ENCODE measurements at places on chromosomes 6 and 20. TPM values are rescaled to one million over a fixed set of nuclear protein-coding genes. Genes with fewer than 3 reads are reported as not detected.

DNA sequence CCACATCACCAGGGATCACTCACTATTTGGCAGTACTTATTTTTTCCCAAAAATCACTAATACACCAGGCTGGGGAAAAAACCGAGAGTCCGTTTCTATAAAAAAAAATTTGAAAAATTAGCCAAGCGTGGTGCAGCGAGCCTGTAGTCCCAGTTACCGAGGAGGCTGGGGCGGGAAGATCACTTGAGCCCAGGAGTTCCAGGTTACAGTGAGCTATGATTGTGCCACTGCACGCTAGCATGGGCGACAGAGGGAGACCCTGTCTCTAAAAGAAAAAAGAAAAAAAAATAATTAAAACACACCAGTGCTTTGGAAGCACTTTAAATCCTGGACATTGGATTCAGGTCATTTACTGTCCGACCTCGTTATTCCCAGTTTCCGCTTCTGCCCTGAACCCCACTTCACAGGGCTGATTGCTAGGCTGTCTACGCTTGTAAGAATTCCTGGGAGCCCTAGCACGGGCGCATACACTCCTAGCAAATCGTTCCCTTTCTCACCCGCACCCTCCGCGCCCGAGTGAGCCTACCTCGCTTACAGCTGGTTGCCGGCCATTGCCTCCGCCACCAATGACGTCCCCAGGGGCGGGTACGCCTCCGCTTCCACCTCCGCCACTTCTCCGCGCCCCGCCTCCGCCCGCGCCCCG lies at the start of gene TPMT:
Gene TPMT, minus strand, starts transcription at position 571 of the 643 bp plus-strand sequence. CDS start 5,950 bp downstream, outside the sequence.
- no peak for DNase-seq

The CRISP3 gene
- total RNA-seq: not detected

GRCh38 chr20:1816384-1817381 lies 78.5 kb upstream of the SIRPA start:
- DNase-seq: peak; percentile 86

The ZC2HC1B gene
- not detected for total RNA-seq

The LY6G6D gene
- total RNA-seq: not detected

The SOX18 gene
- 1.9 TPM for total RNA-seq

DNA sequence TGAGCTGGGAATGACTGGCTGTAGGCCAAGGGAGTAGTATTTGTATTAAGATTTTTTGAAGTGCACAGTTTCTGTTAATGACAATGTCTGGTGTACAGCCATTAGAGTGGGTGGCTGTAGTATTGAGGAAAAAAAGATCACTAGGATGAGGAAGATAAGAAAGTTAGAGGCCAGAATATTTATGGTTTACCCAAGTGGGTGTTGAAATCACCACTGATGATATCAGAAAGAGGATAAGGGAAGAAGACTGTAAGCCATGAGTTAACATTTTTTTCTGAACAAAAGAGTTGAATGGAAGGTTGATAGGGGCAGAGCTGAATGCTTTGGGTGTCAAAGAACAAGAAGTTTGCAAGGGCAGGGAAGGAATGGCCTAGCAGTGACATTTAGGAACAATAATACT lies 104.7 kb downstream of the PRDM13 start:
- no peak for DNase-seq

DNA sequence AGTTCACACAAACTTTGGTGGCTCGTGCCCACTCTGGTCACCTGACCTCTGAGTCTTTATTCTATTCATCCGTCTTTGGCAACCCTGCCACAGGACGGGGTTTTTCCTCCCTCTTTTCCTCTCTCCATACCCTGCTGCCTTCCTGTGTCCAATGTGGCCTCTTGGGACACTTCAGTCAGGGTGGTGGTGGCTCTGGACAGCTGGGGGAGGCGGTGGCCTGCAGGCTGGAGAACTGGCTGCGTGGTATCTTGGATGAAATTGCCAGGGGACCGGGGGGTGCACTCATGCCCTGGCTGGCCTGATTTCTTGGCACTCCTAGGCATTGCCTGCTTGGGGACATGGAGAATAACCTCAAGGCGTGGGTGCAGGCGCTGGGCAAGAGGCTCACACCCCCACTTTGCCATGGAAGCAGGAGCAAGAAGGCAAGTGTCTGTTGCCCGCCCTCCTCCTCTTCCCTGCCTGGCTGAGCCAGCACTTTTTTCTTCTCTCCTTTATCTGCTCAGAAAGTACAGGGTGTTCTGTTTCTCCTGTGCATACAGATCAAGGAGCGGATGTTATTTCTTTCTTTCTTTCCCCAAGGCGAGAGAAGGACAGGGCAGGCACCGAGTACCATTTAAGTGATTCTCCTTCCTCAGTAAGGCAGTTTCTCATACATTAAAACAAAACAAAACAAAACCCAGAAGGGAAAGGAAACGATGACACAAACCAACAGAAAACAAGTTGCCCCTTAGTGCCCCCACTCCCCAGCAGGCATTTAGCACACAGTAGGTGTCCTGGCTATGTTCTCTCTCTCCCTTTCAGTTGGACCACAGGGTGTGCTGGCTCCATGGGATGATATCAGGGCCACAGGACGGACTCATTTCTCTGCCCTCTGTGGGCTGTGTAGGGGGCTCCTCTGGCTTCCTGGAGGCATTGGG lies 155.5 kb upstream of the RNF24 start:
- no peak for DNase-seq

DNA sequence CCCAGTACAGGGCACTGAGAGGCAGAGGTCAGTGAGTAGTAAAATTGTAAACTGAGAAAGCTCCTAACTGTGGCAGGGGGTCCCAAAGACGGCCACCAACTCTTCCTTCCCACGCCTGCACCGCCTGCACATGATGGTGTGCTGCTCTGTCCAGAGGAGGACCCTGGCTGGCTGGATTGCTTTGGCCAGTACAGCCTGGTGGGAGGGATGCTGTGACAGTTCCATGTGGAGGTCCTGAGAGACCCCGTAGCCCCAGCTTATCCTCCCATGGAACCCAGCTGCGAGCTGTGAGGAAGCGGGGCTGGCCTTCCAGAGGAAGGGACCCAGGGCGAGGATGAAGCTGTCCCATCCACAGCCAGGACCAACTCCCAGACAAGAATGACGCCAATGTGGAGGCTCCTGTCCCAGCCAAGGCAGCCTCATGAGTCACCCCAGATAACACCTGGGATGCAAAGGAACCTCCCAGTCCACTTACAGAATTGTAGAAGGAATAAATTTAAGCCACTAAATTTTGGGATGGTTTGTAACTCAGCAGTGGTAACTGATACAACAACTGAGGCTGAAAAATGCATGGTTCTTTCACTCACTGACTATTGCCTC lies 2.0 kb upstream of the ACSS1 start:
- peak; percentile 13 for DNase-seq

The RIMS1 gene
- total RNA-seq: not detected

- DNase-seq: no peak
Measured at GRCh38 chr20:17825252-17825959, 125.6 kb downstream of the BANF2 start.

- DNase-seq: no peak
Measured at GRCh38 chr6:13914351-13914750, 10.4 kb upstream of the RNF182 start.

DNA sequence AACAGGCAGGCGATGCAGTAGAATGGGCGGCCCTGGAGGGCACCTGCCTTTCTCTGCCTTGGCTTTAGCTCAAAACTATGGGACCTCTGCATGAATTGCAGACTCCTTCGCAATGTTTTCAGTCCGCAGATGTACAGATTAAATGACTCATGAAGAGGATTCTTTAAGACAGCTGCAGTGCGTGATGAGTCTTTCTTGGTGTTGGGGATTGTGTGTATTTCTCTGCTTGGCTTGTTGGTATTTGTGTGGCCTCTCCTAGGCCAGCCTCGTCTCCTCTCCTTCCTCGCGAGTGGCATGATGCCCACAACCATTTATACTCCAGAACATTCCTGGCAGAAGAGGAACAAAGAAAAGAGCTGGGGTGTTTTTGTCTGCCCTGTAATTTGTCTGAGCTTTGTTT lies 110.6 kb downstream of the SYNDIG1 start:
- no peak for DNase-seq

GRCh38 chr6:160224639-160225237 lies 33.9 kb downstream of the SLC22A2 start:
- no peak for DNase-seq

GRCh38 chr20:40718982-40719729 lies 30.1 kb upstream of the MAFB start:
- no peak for DNase-seq

The RSPH9 gene
- not detected for total RNA-seq

- DNase-seq: no peak
Measured at GRCh38 chr6:81842254-81842653, 89.8 kb upstream of the TENT5A start.

The TAB2 gene
- total RNA-seq: 20.9 TPM

GRCh38 chr6:113402544-113402943 lies 454.6 kb upstream of the MARCKS start:
- DNase-seq: no peak

- DNase-seq: no peak
Measured at GRCh38 chr6:27601668-27602254, 128.9 kb upstream of the ZNF184 start.

DNA sequence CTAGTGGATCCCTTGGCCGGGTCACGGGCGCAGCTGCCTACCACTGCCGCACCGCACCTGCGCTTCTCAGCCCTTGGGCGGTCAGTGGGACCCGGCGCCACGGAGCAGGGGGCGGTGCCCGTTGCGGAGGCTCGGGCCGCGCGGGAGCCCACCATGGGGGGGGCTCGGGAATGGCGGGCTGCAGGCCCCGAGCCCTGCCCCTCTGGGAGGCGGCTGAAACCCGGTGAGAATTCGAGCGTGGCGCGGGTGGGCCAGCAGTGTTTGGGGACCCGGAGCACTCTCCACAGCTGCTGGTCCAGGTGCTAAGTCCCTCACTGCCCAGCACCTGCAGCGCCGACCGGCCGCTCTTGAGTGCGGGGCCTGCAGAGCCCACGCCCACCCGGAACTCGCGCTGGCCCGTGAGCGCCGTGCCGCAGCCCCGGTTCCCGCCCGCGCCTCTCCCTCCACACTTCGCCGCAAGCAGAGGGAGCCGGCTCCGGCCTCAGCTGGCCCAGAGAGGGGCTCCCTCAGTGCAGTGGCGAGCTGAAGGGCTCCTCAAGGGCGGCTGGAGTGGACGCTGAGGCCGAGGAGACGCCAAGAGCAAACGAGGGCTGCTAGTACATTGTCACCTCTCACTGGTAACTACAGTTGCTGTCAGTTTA lies 120.5 kb upstream of the TMEM170B start:
- no peak for DNase-seq
